NCI-H1105 treated with DMSO at 0.1 percent for 48 hours (cell line): ENCODE measurements at places on chromosomes 11 and 22.

- no peak for DNase-seq
Measured at GRCh38 chr11:86346513-86346912, 28.2 kb upstream of the CCDC81 start.

DNA sequence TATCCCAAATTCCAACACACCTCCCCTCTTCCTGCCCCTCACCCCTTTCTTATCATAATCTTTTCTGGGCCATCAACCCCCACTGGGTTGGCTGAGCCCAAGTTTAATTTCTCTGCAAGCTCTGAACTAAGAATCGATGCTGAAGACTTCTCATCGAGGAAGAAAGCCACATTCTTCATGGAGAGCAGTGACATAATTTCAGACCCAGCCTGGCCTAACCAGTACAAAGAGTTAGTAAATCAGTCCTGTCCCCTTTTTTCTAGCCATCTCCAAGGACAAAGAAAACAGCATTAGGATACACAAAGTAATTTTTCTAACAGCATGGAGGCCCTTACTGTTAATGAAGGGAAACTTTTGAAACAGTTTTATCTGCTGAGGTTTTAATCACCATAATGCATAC is 45.0 kb downstream of the KCNJ1 start:
- no peak for DNase-seq

- DNase-seq, result no peak
Measured at GRCh38 chr11:81241672-81242275, 1491.9 kb downstream of the FAM181B start.

GRCh38 chr11:115895594-115895993 is 391.4 kb upstream of the CADM1 start:
- no peak for DNase-seq

DNA sequence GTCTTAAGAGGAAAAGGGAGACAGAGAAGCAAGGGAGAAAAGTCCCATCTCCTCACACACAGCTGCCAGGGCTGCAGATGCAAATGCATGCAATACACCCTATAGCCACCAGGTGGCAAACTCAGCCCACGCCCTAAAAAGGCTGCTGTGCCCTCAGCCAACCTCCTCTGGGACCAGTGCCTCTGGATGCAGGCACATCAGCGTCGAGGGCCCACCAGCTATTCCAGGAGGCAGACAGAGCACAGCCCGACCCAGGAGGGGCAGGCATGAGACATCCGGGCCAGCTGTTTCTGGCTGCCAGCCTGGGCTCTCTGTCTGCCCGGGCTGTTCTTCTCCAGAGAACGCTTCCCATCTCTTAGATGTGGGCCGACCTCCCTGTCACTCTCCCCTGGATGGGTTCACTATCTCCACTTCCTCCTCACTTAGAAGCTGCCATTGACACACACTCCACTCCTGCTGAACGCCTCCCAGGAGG is 39.7 kb downstream of the TPBGL start:
- DNase-seq, result peak; percentile 68

- peak; percentile 80 for DNase-seq
Measured at GRCh38 chr11:71580057-71581003, 2.3 kb downstream of the KRTAP5-11 start.

- no peak for DNase-seq
Measured at GRCh38 chr11:118912742-118913410, 12.8 kb downstream of the BCL9L start.

- DNase-seq, result no peak
Measured at GRCh38 chr11:121513807-121514206, 61.0 kb upstream of the SORL1-AS1 start.

DNA sequence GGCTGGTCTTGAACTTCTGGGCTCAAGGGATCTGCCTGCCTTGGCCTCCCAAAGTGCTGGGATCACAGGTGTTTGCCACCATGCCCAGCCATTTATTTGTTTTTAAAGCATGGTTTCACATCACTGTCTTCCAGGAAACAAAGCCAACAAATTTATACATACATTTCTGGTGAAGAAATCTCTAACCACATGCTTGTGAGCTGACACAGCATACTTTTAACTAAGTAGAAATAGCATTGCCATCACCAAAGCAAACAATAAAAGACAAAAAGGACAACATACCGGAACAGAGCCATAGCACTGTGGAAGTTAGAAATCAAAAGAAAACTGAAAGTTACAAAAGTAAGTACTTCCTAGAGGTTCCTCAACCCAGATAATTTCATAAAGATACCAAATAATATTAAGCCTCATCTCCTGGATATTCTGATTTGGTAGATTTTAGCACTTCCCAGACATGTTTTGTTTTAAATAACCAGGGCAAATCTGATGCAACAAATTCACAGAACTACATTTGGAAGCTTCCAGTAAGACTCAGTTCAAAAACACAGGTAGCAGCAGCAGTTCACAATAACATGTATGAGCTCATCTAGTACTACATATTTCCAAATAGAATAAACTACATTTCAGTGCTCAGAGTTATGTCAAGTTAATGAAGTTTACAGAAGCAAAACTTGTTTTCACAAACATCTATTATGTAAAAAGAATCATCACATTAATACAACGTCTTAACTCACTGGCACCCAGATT is 70.6 kb downstream of the RRAS2 start:
- no peak for DNase-seq

- DNase-seq, result no peak
Measured at GRCh38 chr11:46554213-46555147, 39.3 kb downstream of the AMBRA1 start.

DNA sequence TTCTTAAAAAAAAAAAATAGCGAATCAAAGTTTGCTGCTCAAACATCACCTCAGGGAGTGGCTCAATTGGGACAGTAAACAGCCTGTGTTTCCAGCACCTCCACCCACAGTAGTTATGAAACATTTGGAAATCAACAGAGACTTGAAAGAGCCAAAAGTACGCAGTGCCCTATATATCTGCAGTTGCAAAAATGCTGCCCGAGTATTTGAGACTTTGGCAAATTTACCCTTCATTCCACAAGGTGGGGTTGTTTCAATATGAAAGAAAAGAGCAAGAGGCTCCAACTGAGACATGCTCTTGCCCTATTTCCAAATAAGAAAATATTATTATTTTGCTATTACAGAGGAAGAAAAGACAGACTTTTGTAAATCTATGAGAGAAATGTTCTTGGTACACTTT is 851.1 kb upstream of the RAG2 start:
- DNase-seq, result peak; percentile 15

DNA sequence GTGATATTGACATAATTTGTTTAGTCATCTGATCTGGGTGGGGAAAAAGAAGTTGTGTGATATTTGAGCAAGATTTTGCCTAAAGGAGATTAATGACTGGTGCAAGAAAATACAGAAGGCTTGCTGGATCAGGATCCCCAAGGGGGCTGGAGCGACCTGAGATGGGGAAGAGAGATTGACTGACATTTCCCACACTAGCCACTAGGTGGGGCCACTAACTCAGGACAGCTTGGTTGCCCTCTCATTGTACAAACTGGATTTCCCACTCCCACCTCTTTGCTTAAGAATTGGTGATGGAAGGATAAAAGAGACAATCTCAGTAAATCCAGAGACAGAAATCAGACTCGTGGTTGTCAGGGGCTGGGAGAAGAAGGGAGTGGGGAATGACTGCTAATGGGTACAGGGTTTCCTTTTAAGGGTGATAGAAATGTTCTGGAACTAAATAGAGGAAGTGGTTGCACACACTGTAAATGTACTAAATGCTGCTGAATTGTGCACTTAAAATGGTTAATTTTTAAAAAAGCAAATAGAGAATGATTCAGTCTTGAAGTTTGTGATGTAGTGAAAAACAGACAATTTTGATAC is 50.7 kb downstream of the CTTN start:
- DNase-seq, result no peak

DNA sequence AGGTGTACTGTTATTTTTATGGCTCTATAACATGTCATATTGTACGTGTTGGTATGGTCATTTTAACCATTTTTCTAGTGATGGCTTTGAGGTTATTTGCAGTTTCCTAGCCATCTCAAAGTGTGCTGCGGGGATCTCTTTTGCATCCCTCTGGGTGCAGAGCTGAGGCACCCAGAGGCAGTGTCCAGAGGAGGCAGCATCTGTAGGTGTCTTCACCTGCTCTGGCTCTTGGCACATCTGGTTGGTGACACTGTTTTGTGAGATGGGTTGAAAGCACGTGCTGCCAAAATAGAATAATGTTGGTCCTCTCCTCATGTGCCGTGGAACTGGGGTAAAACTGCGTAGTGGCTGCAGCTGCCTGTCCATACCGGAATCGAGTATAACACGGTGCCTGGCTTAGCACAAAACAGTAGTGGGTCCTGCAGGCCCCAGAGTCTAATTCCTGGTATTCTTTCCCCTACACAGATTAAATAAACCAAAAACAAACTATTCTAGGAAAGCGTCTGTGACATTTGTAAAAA is 12.9 kb downstream of the NEAT1 start:
- no peak for DNase-seq

- no peak for DNase-seq
Measured at GRCh38 chr11:122612123-122612824, 43.2 kb upstream of the UBASH3B start.

DNA sequence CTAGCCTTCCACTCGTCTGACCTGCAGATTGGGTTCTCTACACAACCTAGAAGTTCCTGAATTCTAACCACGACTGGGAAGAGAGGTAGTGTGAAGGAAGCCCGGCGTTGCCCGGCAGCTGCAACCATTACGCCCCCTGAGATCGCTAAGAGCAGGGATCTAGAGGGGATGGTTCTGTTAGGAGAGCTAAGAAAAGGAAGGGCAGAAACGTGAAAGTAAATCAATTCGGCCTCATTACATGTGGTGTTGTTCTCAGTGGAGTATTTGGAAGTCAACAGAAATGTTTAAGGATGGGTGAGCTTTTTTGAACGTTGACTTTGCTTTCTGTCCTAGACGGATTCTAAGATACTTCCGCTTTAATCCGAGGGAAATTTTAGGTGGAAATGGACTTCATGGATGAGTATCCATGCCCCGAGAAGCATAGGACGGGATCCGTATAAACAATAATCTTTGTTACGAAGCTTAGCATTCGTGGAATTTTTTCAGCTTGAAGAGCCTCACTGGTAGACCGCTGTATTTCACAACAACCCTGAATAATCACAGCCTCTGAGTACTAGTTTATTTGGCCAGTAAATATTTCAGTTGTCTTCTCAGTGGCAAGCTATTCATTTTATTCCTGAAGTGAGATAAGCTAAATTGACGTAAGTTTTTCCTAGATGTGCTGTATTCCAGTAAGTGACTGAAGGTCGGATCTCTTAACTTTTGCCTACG is 629 bp downstream of the ATP5MG start:
- DNase-seq, result no peak

DNA sequence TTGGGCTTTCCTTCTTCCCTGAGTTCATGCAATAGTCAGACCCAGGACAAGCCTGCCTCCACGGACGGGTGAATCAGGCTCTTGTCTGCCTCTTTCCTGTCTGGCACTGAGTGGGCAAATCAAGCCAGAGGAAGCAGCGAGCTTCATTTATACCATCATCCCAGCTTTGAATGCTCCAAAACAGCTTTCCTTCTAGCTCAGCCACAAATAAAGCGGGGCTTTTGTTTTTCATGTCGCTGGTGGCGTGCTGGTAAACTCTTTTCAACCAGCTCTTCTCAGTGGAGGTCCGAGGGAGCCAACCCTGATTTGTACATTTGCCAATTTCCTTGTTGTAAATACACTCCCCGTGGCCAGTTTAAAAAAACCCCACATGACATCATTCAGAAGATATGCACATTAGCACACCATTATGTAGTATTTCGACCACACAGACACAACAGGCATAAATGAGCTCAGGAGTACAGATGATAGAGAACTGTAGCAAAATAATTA is 8.6 kb downstream of the C11orf91 start:
- DNase-seq, result peak; percentile 37

DNA sequence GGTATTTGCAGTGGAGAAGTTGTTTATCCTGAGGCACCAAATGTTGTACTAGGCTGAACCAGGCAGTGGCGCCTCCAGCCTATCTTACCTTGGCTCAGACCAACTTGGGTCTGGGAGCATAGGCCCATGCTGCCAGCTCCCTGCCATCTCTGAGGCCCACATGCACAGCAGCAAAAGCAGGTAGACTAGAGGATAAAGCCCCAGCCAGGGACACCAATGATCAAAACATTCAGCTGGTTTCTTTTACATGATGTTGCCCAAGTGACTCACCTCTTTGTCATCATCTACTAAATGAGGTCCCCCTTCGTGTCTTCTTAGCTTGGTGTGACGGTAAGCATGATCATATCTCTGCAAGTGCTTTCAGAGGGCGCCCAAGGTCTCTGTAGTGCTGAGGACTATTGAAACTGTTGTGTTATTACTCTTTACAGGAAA is 112.1 kb upstream of the DRD2 start:
- DNase-seq, result no peak
